ENCODE measurements at places on chromosomes 3 and 15. TPM values are rescaled to one million over a fixed set of nuclear protein-coding genes. Genes with fewer than 3 reads are reported as not detected.

The CDHR4 gene
- not detected for total RNA-seq

The COX5A gene
- total RNA-seq = 138 TPM

The FSTL1 gene
- 221 TPM for total RNA-seq

The STIMATE gene
- 34.7 TPM for total RNA-seq

The CPNE9 gene
- 0.90 TPM for total RNA-seq

The SAXO2 gene
- total RNA-seq = 1.7 TPM

The DLL4 gene
- 22.0 TPM for total RNA-seq

The CCR5 gene
- 8.7 TPM for total RNA-seq

The LIPH gene
- 38.0 TPM for total RNA-seq

The MELTF gene
- 2.3 TPM for total RNA-seq

The MINAR1 gene
- 0.26 TPM for total RNA-seq

The CCR8 gene
- total RNA-seq = not detected

The SYNPR gene
- not detected for total RNA-seq

The TNFSF10 gene
- 140 TPM for total RNA-seq

The CEP70 gene
- 46.3 TPM for total RNA-seq

The NANOGP8 gene
- not detected for total RNA-seq

The ECT2 gene
- total RNA-seq = 12.2 TPM

The BFSP2 gene
- total RNA-seq = not detected

The GOLGA6L7 gene
- not detected for total RNA-seq

The CHST14 gene
- 14.1 TPM for total RNA-seq

The CCDC50 gene
- 73.2 TPM for total RNA-seq

The ARGFX gene
- not detected for total RNA-seq

The DOCK3 gene
- total RNA-seq = 2.7 TPM

The CCR2 gene
- 17.8 TPM for total RNA-seq

The METTL6 gene
- total RNA-seq = 14.4 TPM

The CKMT1B gene
- 0.84 TPM for total RNA-seq

The HIGD2B gene
- not detected for total RNA-seq

The NR2F2 gene
- 88.1 TPM for total RNA-seq

The GOLGA6D gene
- total RNA-seq = not detected

The SLC6A11 gene
- 0.17 TPM for total RNA-seq

The C3orf18 gene
- 6.9 TPM for total RNA-seq

The HYAL3 gene
- 2.8 TPM for total RNA-seq

The CCDC191 gene
- total RNA-seq = 4.1 TPM

The REC114 gene
- total RNA-seq = not detected

The BRK1 gene
- 112 TPM for total RNA-seq

Measured in upper lobe of right lung (tissue), 1 donor.